ENCODE measurements at places on chromosomes 6 and 20.

- no peak for DNase-seq
Observed at GRCh38 chr6:116695401-116695800, 14.4 kb downstream of the KPNA5 start.

GRCh38 chr6:158011478-158011920 lies 29.8 kb downstream of the SYNJ2 start:
- no peak for DNase-seq

DNA sequence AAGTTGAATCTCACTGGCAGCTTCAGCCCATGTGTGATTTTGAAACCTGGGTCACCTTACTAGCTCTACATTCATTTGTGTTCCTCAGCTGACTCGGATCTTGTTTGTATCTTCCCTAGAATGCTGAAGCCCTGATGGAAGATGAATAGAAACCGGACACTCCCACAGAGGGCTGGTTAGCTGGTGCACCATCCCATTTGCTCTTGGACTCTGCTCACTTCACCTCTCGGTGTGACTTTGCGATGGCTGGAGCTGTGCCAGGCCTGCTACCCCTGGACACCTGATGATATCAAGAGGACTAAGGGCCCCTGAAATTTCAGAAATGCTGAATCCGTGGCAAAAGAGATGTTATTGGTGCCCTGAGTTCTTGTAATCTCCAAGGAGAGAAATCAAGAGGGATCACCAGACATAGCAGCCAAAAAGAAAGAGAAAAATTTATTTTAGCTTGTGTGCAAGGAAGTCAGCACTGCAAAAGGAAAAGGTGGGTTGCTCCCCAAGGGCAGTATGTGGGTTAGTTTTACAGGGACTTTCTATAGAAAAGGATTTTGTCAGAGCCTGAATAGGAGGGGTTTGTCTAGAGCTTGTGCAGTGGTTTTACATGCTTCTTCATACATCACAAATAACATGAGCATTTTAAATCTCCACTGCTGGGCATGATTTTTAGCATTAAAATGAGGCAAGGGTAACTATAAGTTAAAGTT lies 426.3 kb upstream of the NOX3 start:
- no peak for DNase-seq

DNA sequence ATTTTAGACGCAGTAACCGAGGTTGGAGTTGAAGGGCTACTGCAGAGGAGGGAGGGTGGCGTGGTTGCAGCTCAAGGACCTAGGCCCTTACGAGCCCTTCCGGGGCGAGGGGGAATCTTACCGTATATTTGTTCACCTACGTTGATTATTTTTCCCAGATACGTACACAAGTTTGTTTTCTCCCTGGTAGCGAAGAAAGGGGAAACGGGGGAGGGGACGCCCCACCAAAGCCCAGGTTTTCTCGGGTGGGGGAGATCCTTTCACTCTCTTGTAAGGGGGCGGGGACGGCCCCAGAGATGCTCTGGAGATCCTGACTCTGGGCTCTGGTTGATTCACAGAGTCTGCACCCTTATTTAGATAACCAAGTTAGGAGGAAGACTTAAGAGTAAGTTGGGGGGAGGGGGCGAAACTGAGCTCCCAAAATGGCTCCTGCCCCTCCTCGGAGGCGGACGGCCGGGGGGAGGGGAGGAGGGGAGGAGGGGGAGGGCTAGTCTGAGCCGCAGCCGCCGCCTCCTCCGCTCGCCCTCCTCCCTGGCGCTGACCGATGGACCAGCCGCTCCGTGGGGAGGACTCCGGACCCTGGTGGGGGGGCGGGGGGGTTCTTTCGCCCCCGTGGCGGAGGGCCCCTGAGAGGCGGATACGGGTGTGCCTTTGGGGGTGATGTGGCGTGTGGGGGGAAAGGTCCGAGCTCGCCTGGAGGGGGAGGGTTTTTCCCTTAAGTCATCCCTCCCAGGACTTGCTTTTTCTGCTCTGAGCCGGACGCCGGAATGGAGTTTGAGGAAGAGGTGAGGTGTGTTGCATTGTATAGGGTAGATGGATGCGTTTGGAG lies 2.2 kb downstream of the BRD2 start:
- DNase-seq = peak; percentile 79

DNA sequence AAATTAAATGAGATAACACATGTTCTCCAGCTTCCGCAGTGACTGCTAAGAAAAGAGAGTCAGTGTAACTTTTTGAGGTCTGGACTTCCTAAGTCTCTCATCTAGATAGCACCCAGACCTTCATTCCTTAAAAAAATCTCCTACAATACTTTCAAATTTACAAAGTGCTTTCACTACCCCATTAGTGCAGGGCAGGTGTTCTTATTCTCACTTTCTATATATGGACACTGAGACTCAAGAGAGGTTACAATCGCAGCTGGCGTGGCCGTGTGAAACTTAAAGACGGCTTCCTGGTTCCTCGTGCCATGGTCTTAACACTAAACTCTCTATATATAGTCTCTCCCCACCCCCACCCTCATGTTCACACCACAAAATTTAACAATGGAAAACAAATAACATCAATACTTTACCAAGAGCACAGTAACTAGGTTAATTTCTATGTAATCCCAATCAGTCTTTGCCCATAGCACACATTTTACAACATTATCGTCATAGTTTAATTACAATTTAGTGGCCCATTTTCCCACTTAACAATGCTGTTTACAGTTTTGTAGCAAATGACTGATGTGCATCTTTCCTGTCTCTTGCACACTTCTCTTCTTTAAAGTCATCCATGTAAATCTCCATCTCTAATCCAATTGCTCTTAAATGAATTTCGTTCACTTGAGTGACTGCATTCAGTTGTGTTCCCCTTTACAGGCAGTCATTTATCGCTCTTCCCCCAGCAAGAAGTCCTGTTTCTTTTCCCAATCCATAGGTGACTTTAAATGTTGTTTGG lies 78.8 kb upstream of the ARID1B start:
- no peak for DNase-seq

DNA sequence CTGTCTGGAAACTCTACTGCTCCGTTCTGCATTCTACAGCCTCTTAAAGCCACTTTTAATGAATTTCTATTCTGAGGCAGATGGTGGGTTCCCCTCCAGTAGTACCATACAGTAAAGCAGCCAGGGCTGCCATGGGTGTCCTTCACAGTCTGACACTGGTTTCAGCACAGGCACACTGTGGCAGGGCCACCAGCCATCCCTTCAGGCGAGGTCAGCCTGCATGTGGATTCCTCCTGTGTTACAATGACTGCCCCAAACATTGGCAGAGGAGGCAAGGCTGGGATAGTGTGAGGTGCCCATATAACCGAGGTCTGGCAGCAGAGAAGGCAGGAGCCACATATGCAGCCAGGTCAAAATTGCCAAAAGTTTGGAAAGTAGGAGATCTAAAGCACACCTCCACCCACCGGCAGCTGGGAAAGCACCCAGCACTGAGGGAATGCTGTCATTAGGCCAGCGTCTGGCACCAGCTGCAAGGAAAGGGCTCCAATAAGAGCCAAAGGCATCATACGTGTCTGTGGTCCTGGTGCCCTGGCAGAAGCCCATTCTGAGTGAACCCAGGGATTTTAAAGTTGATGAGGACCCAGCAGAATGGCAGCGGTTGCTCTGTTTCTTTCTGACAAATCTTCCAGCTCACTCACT lies 24.0 kb downstream of the STK35 start:
- DNase-seq = no peak

- DNase-seq = no peak
Observed at GRCh38 chr6:170485159-170485558, 67.9 kb downstream of the PSMB1 start.

Data from NCI-H345 (cell line).